ENCODE measurements at places on chromosomes 4 and X. TPM values are rescaled to one million over a fixed set of nuclear protein-coding genes. Genes with fewer than 3 reads are reported as not detected.

DNA sequence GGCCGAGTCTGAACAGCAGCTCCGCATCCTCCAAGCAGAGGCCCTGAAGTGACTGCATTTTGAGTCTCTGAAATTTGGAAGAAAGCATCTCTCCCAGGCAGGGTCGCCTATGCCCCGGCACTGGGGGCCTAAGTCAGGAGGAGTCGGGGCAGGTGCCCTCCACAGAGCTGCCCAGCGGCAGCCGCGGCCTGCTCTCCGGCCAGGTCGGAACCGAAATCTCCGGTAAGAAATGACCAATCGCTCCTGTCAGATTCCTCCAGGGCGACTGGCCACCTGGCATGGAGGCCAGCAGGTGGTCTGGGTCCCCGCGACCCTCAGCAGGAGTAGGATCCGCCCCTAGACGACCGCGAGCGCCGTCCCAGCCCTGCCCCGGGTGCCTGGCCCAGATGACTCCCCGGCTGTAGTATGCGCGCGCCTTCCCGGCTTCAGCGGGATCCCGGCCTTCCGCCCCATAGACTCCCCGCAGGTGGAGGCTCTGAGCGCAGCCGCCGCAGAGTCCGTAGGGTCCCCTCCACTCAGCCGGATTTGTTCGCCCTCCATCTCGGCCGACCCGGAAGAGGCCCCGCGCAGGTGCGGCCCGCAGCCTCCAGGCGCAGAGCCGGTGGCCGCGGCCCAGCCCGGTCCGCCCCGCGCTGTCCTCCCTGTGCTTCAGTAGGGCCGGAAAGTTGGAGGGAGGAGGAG is 1.5 kb downstream of the NKX1-1 start:
- DNase-seq, result no peak
- H3K4me3 ChIP-seq, result no peak overlapping the region
- no peaks in the 10 kb centered on the region for H3K4me1 ChIP-seq

GRCh38 chr4:86334020-86334750 is 25.7 kb downstream of the MAPK10 start:
- no peak overlapping the region for H3K4me3 ChIP-seq
- H3K27me3 ChIP-seq, result no peaks in the 10 kb centered on the region
- H3K4me1 ChIP-seq, result peaks cover 10% of the 10 kb centered on the region
- H3K36me3 ChIP-seq, result no peaks in the 10 kb centered on the region
- DNase-seq, result no peak

- peak; percentile 45 for DNase-seq
- no peak overlapping the region for H3K27ac ChIP-seq
- no peaks in the 10 kb centered on the region for H3K27me3 ChIP-seq
- no peaks in the 10 kb centered on the region for H3K36me3 ChIP-seq
- H3K4me1 ChIP-seq, result no peaks in the 10 kb centered on the region
These were observed 11.8 kb upstream of the HSD17B10 start for GRCh38 chrX:53445977-53446376.

DNA sequence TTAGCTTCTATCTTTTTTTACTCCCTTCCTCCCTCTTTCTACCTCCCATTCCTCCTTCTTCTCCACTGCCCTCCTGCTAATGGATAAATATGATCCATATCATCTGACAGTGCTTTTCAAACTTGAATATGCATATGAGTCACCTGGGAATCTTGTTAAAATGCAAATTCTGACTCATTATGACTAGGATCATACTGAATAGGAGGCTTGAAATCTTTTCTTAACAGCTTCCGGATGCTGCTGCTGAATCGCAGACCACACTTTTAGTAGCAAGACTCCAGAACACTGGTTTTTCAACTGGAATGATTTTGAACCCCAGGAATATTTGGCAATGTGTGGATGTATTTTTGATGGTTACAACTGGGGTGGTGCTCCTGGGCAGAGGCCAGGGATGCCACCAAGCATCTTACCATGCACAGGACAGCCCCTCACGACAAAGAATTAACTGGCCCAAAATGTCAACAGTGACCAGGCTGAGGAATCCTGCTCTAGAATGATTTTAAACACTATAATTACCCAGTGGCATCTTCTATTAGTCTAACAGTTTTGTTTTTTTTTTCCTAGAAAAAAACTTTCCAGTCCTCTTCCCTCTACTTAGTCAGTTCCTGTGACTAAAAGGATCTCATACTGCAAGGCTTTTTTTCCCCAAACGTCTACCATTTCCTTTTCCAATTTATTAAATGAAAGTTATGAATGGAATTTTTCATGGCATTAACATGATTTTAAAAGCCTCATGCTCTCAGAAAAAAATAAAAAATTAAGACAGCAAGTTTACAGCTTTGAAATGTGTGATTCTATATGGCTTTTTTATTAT is 10.6 kb upstream of the PYURF start:
- peak; percentile 49 for DNase-seq
- no peak overlapping the region for H3K27ac ChIP-seq
- H3K4me3 ChIP-seq, result no peak overlapping the region
- no peaks in the 10 kb centered on the region for H3K36me3 ChIP-seq
- no peaks in the 10 kb centered on the region for H3K4me1 ChIP-seq
- H3K27me3 ChIP-seq, result no peaks in the 10 kb centered on the region

DNA sequence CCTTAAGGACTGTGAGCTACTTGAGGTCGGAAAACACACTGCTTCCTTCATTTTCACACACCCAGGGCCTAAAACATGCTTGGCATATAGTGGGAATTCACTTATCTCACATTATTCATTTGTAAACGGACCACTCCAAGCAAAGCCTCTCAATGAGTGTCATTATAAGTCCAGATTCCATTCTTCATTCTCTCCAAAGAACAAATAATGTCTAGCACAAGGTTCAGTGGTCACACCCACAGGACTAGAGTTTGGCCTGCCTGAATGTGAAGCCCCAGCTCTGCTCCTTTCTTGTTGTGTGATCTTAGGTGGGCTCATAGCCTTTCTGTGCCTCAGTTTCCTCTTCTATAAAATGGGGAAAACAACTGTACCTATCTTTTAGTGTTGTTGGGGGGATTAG is 119.6 kb upstream of the NDP start:
- no peak overlapping the region for H3K27ac ChIP-seq
- H3K27me3 ChIP-seq, result no peaks in the 10 kb centered on the region
- no peaks in the 10 kb centered on the region for H3K36me3 ChIP-seq
- H3K4me3 ChIP-seq, result no peak overlapping the region
- H3K4me1 ChIP-seq, result no peaks in the 10 kb centered on the region

DNA sequence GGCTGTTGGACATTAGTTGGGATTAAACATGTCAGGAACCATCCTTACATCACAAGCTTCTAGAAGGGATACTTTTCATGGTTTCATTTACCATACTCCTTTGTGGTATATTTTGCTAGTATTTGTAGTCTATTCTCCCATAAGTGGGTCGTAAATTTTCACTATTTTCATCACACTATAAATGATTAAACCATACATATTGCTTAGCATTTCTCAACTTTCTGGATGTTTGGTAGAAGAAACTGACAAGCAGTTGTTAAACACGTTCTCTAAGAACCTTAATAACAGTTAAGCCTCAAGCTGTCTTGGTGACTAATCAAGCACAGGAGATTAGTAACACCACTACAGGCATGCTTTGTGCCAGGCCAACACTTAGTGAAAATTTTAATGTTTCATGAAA is 375.5 kb downstream of the NAF1 start:
- H3K27me3 ChIP-seq, result no peaks in the 10 kb centered on the region
- H3K4me3 ChIP-seq, result no peak overlapping the region
- no peaks in the 10 kb centered on the region for H3K4me1 ChIP-seq
- H3K27ac ChIP-seq, result no peak overlapping the region
- no peak for DNase-seq
- H3K36me3 ChIP-seq, result no peaks in the 10 kb centered on the region

DNA sequence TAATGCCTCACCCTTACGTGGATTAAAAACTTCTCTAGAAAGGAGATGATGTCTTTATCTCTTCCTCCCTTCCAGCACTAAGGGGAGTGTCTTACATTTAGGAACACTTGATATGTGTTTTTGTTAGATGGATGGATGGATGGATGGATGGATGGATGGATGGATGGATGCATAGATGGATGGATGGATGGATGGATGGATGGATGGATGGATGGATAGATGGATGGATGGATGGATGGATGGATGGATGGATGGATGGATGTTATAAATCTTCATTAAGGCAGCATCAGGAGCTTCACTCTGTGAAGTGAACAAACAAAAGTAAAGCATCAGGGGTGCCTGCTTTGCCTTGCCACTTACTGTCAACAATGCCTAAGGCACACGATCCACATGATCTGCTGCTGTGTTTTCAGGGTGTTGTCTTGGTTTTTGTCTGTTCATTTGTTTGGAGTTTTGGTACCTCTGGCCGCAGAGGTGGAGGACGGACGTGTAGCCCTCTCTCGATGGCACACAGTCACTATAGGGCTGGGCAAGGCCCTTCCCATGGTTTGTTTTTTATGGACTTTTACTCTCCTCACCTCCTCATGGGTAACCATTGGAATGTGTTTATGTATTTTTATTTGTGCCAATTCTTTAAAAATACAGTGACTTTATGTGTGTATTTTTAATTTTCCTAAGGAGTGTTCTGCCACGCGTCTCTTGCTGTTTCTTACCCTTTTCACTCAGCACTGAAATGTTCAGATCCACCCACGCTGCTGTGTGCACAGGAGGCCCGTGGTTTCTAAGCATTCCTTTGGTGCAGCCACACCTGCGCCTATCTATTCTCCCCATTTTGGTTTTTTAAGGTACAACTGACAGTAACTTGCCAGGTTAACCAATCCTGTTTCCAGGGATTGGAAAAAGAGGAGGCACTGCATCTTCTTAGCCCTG is 91.8 kb upstream of the ENPP6 start:
- H3K4me1 ChIP-seq, result no peaks in the 10 kb centered on the region
- H3K27me3 ChIP-seq, result no peaks in the 10 kb centered on the region
- no peak overlapping the region for H3K27ac ChIP-seq
- no peak for DNase-seq
- no peak overlapping the region for H3K4me3 ChIP-seq

Gene RAB41
- 0.26 TPM for polyA plus RNA-seq

Gene IL21
- not detected for polyA plus RNA-seq
